T-helper 9 cell (primary cell): ENCODE measurements at places on chromosomes 1 and 21.
A peak's percentile ranks its signal among the peaks of the same experiment; 100 is the strongest.

- no peak for DNase-seq
Measured at GRCh38 chr1:12162459-12163137, 4.2 kb upstream of the TNFRSF1B start.

DNA sequence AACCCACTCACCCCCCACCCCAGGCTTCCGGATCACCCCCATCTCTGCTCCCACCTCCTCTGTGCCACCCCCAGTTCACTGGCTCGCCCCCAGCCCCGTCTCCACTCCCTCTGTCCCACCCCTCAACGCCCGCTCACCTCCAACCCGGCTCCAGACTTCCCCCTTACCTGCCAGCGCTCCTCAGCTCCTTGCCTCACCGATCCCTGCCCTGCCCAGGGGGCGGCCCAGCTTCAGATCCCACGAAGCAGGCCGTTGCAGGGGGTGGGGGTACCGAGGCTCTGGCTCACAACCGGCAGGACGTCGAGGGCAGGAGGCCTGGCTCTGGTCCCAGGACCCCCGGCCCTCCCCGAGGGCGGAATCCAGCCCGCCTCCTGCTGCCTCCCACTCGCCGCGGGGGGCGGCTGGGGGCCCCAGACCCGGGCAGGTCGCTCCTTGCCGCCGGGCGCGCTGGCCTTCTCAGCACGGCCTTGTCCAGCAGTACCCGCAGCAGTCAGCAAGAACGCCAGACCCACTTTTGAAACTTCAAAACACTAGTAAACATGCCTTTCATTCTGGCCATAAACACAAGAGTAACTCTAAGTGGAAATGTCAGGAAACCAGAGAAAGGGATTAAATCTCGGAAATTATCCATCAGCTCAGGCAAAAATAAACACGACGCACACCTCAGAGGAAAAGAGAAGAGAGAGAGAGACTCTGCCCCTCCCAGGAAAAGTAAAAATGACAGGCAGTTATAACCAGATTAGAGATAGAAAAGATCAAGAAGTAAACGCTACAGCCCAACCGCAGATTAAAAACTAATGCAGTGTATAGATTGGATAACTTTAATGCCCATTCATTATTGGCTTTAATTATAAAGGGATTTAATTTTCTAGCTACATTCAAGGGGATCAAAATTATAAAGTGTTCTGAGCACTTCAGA lies 1.0 kb upstream of the FAM89A start:
- DNase-seq: no peak

- peak; percentile 77 for DNase-seq
Measured at GRCh38 chr1:28648008-28648473, 359 bp upstream of the RNU11 start.

DNA sequence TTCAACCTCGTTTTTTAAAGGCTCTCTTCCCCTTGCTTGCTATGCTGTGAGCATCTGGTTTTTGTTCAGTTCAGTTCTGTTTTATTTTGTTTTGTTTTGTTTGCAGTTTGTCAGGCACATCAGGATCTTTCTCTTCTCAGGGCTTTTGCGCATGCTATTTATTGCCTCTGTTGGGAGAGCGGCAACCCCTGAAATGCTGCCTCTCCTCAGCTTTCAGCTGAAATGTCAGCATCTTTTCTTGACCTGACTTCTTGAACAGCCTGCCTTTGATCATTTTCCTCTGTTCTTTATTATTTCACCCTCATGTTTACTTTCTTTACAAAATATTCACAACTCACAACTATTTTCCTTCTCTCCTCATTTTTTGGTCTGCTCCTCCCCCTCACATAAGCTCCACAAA lies 50.4 kb upstream of the RC3H1 start:
- no peak for DNase-seq

GRCh38 chr1:152968248-152968647 lies 2.2 kb upstream of the SPRR4 start:
- no peak for DNase-seq

GRCh38 chr1:54428837-54429518 lies 22.8 kb upstream of the SSBP3 start:
- no peak for DNase-seq

GRCh38 chr1:214009423-214010196 lies 21.8 kb downstream of the PROX1 start:
- DNase-seq: no peak
